ENCODE measurements at places on chromosomes 5 and 9. TPM values are rescaled to one million over a fixed set of nuclear protein-coding genes. Genes with fewer than 3 reads are reported as not detected.

GRCh38 chr5:39765366-39765765 lies 340.6 kb upstream of the DAB2 start:
- H3K36me3 ChIP-seq, result no peaks in the 10 kb centered on the region
- no peaks in the 10 kb centered on the region for H3K27me3 ChIP-seq
- H3K4me3 ChIP-seq, result no peak overlapping the region
- H3K27ac ChIP-seq, result no peak overlapping the region

DNA sequence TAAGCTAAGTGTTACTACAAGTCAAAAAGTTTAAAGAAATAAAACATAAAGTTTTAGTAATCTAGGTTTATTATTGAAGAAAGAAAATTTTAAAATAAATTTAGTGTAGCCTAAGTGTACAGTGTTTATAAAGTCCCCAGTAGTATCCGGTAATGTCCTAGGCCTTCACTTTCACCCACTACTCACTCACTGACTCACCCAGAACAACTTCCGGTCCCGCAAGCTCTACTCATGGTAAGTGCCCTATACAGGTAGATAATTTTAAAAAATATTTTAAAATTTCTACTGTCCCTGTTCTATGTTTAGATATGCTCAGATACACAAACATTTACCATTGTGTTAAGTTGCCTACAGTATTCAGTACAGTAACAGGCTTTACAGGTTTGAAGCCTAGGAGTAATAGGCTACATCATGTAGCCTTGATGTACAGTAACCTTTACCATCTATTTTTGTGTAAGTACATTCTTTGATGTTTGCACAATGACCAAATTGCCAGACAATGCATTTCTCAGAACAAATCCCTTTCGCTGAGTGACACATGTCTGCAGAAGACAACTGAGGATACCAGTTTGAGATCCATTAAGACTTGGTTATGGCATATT lies 253.6 kb downstream of the TRIM32 start:
- H3K36me3 ChIP-seq, result no peaks in the 10 kb centered on the region
- no peak for DNase-seq
- H3K27ac ChIP-seq, result no peak overlapping the region
- no peaks in the 10 kb centered on the region for H3K4me1 ChIP-seq
- no peak overlapping the region for H3K4me3 ChIP-seq

DNA sequence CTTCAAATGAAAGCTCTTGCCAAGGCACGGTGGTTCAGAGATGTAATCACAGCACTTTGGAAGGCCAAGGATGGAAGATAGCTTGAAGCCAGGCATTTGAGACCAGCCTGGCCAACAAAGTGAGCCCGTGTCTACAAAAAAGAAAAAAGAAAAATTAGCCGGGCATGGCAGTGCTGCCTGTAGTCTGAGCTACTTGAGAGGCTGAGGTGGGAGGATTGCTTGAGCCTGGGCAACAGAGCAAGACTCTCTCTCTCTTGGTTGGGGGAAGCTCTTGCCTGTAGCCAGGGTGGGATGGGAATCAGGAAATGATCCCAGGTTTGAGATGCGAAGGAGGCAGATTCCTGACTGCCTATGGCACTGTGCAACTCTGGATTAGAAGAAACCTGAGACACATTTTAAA lies 62.1 kb downstream of the IL6ST start:
- peaks cover 3% of the 10 kb centered on the region for H3K4me1 ChIP-seq
- no peak for DNase-seq
- H3K4me3 ChIP-seq, result no peak overlapping the region

- H3K27ac ChIP-seq, result no peak overlapping the region
- H3K4me3 ChIP-seq, result no peak overlapping the region
- H3K27me3 ChIP-seq, result no peaks in the 10 kb centered on the region
- no peak for DNase-seq
- H3K36me3 ChIP-seq, result no peaks in the 10 kb centered on the region
- peaks cover 27% of the 10 kb centered on the region for H3K4me1 ChIP-seq
Observed at GRCh38 chr9:125630436-125630835, 76.6 kb downstream of the MAPKAP1 start.

DNA sequence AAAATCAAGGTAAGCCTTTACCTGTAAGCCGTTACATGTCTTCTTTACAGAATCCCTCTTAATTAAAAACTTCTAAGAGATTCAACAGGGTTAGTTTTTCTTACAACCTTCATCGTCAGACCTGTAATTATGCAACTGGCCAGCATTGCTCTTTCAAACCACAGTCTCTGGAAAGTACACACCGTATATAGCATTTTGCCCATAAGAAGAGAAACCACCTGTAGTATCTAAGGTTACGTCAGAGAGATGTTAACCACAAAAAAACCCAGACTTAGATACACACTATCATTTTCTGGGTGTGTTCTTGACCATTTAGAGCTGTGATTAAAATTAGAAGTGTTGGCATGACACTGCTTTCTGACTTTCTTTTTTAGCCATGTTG lies 140.0 kb downstream of the MUSK start:
- no peaks in the 10 kb centered on the region for H3K27me3 ChIP-seq
- H3K27ac ChIP-seq, result no peak overlapping the region
- no peak for DNase-seq
- no peaks in the 10 kb centered on the region for H3K4me1 ChIP-seq
- H3K36me3 ChIP-seq, result no peaks in the 10 kb centered on the region
- no peak overlapping the region for H3K4me3 ChIP-seq

DNA sequence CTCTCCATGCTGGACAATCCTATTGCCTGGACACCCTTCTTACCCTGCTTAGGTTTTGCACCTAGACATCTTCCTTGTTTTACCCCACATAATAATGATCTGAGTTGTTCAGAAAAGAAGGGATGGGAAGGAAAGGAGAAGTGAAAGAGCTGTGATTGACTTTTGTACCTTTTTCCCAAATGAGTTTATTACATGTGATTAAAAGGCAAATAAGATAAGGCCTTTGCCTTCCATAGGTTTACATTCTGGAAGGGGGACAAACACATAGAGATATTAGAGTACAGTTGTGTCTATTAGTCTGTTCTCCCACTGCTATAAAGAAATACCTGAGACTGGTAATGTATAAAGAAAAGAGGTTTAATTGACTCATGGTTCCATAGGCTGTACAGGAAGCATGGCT lies 67.1 kb upstream of the RIOK2 start:
- no peak for DNase-seq
- no peaks in the 10 kb centered on the region for H3K36me3 ChIP-seq
- H3K4me1 ChIP-seq, result no peaks in the 10 kb centered on the region
- no peak overlapping the region for H3K4me3 ChIP-seq
- H3K27ac ChIP-seq, result no peak overlapping the region
- H3K27me3 ChIP-seq, result no peaks in the 10 kb centered on the region

GRCh38 chr9:100534401-100534800 lies 43.5 kb upstream of the CAVIN4 start:
- no peaks in the 10 kb centered on the region for H3K36me3 ChIP-seq
- H3K4me1 ChIP-seq, result no peaks in the 10 kb centered on the region
- H3K27ac ChIP-seq, result no peak overlapping the region
- no peak for DNase-seq

DNA sequence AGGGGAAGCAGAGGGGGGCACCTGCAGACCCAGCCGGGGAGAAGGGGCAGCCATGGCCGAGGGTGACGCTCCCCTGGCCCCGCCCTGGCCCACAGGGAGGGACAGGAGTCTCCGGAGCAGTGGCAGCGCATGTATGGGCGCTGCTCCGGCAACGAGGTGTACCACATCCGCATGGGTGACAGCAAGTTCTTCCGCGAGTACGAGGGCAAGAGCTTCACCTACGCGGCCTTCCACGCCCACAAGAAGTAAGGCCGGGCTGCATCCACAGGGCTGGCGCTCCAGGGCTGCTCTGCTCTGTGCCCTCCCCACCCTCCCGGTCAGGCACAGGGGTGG lies 68.2 kb downstream of the KCNT1 start:
- H3K4me1 ChIP-seq, result no peaks in the 10 kb centered on the region
- no peak for DNase-seq
- no peaks in the 10 kb centered on the region for H3K27me3 ChIP-seq
- H3K4me3 ChIP-seq, result no peak overlapping the region
- H3K36me3 ChIP-seq, result no peaks in the 10 kb centered on the region
- no peak overlapping the region for H3K27ac ChIP-seq

DNA sequence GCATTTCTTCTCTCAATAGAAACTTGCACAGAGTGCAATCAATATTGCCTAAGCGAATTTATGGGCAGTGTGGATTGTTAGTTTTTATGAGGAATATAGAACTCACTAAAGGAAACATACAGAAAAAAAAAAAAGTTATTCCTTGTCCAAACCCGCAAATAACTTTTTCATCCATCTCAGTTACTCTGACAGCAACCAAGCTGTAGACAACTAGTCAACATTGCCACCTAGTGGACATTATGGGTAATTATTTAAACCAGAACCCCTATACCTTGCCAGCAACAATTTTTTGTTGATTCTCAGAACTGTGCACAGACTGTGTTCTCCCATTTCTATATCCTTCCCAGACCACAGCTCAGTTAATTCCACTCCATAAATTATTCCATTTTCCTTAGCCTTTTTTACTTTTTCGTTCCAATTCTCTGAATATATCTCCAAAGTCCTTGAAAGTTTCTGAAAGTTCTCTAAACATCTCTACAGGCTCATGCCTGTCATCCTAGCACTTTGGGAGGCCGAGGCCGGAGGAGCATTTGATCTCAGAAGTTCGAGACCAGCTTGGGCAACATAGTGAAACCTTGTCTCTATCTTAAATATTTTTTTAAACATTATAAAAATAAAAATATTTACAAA lies 2.6 kb upstream of the AFAP1L1 start:
- no peak overlapping the region for H3K4me3 ChIP-seq
- no peaks in the 10 kb centered on the region for H3K27me3 ChIP-seq
- H3K4me1 ChIP-seq, result peaks cover 29% of the 10 kb centered on the region
- no peak for DNase-seq
- H3K36me3 ChIP-seq, result no peaks in the 10 kb centered on the region

DNA sequence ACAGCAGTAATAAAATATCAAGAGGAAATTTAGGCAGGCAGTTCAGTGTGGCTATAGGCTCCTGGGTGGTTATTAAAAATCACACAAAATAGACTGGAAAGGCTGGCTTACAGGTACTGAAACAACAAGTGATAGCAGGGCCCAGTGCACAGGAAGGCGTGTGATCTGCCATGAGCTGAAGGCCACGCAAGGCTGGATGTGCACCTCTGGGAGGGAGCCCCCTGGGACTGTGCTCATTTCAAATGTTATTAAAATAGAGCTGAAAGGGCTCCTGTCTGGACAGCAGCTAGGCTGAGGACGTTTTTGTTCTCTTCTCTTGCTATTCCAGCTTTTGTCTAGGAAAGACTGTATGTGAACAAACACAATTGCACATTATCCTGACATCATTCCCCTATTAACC lies 324.3 kb upstream of the RFX3 start:
- H3K27ac ChIP-seq, result no peak overlapping the region
- no peaks in the 10 kb centered on the region for H3K36me3 ChIP-seq
- no peak for DNase-seq
- no peaks in the 10 kb centered on the region for H3K4me1 ChIP-seq
- no peaks in the 10 kb centered on the region for H3K27me3 ChIP-seq
- H3K4me3 ChIP-seq, result no peak overlapping the region

GRCh38 chr5:103943230-103943629 lies 380.6 kb upstream of the NUDT12 start:
- no peaks in the 10 kb centered on the region for H3K36me3 ChIP-seq
- no peaks in the 10 kb centered on the region for H3K27me3 ChIP-seq
- no peak overlapping the region for H3K4me3 ChIP-seq
- H3K4me1 ChIP-seq, result no peaks in the 10 kb centered on the region
- H3K27ac ChIP-seq, result no peak overlapping the region

DNA sequence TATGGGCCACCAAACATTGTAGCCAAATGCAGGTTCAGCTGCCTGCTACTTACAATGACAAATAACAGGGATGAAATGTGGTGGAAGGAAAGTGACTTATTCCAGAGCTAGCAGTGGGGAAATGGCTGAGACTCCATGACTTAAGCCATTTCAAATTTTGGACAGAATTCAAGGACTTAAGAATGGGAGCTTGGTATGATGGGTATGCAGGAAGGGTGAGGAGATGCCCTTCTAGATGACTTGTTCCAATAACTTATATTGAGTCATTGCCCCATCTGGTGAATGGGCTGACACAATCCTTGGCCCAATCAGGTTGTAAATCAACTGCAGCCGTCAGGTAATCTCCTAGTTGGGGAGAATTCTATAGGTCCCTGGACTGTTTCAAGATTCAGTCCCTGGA lies 230.7 kb upstream of the SGCD start:
- no peaks in the 10 kb centered on the region for H3K4me1 ChIP-seq
- no peak for DNase-seq
- H3K4me3 ChIP-seq, result no peak overlapping the region

- no peaks in the 10 kb centered on the region for H3K4me1 ChIP-seq
- no peak overlapping the region for H3K4me3 ChIP-seq
- no peaks in the 10 kb centered on the region for H3K27me3 ChIP-seq
Observed at GRCh38 chr5:6673963-6674362, 39.3 kb upstream of the TENT4A start.

DNA sequence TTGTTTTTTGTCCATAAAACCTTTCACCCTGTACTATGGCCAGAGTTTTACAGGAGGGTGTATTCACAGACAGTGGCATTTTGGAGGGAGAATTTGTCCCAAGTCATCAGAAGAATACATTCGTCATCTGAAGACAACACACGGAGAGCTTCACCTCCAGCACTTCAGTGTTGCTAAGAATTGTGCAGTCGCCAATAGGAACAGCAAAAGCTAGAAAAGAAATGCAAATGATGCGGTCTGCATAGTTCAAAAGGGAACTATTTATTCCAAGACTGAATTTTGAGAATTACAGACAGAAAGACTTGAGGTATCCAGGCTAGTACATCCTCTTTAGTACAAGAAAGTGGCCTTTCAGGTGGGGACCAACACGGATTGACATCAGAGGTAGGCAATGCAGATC lies 399.2 kb upstream of the KIF2A start:
- H3K27ac ChIP-seq, result no peak overlapping the region
- H3K27me3 ChIP-seq, result no peaks in the 10 kb centered on the region
- no peak for DNase-seq
- H3K4me3 ChIP-seq, result no peak overlapping the region
- H3K36me3 ChIP-seq, result no peaks in the 10 kb centered on the region

- H3K4me3 ChIP-seq, result no peak overlapping the region
- no peaks in the 10 kb centered on the region for H3K27me3 ChIP-seq
- no peaks in the 10 kb centered on the region for H3K36me3 ChIP-seq
- no peak for DNase-seq
- no peak overlapping the region for H3K27ac ChIP-seq
- H3K4me1 ChIP-seq, result no peaks in the 10 kb centered on the region
Observed at GRCh38 chr5:165783024-165783423, 2277.6 kb downstream of the MAT2B start.

GRCh38 chr5:141431286-141431685 lies 979 bp downstream of the PCDHGA12 start:
- no peak overlapping the region for H3K27ac ChIP-seq
- H3K27me3 ChIP-seq, result no peaks in the 10 kb centered on the region
- DNase-seq, result no peak
- H3K4me3 ChIP-seq, result peak overlapping the region; percentile 38
- no peaks in the 10 kb centered on the region for H3K4me1 ChIP-seq
- H3K36me3 ChIP-seq, result peaks cover 5% of the 10 kb centered on the region

Gene TERT
- total RNA-seq, result not detected

Gene TLE1
- 125 TPM for total RNA-seq

Gene NKD2
- total RNA-seq, result 4.4 TPM

Gene CHD1
- 32.4 TPM for total RNA-seq

Gene FOXD4
- total RNA-seq, result 0.40 TPM

Gene CCL27
- total RNA-seq, result not detected

Gene ATOSB
- 26.4 TPM for total RNA-seq

Gene RANBP3L
- 2.2 TPM for total RNA-seq
